ENCODE measurements at places on chromosomes 11 and 22.

GRCh38 chr11:44607319-44607962 is 42.0 kb downstream of the CD82 start:
- peak; percentile 55 for DNase-seq

GRCh38 chr11:75879737-75880136 is 64.7 kb downstream of the UVRAG start:
- DNase-seq, result no peak

DNA sequence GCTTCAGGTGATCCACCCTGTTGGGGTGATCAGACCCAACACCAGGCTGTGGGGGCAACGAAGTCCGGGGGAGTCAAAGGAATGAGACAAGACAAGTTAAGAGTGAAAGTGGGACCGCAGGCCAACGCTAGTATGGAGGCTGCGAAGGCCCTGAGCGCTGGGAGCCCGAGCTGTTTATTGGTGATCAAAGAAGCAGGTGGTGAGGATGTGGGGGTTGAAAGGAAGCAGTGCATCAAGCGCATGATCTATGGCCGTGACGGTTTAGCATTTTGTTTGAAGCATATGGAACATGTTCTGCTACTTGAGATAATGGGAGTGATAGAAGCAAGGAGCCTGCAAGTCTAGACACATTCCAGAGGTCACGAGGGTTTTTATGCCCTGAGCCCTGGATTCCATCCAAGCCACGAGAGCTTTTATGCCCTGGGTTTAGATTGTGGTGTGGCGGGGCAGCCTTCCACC is 49.5 kb downstream of the MCHR1 start:
- DNase-seq, result peak; percentile 65

GRCh38 chr11:46930089-46930488 is 6.5 kb upstream of the CSTPP1 start:
- DNase-seq, result no peak

DNA sequence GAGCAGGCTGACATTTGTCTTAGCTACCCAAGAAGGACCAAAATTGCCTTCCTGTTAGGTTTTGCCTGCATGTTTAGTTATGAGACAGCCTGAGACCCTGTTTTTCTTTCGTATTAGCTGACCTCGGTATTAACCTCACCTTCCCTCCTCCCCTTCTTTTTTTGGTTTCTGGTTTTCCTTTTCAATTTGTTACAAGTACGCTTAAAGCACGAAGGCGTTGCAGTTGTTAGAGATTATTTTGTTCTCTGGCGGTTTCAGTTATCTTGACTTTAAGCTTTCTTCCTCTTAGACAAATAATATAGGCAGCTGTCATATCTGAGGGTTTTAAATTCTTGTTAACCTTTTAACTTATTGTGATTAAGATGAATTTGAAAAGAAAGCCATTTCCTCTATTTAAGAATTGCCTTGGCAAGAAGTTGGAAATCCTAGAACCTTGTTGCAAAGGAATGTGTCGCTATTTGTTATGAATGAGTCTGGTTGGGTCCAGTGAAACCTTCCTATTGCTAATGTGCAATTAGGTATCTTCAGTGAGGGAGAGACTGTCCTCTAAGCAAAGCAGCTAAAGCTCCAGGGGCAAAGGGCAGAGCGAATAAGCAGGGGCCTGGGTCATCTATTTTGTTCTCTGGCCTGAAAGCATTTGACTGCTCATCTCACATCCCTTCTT is 45.7 kb downstream of the PACS1 start:
- peak; percentile 70 for DNase-seq

DNA sequence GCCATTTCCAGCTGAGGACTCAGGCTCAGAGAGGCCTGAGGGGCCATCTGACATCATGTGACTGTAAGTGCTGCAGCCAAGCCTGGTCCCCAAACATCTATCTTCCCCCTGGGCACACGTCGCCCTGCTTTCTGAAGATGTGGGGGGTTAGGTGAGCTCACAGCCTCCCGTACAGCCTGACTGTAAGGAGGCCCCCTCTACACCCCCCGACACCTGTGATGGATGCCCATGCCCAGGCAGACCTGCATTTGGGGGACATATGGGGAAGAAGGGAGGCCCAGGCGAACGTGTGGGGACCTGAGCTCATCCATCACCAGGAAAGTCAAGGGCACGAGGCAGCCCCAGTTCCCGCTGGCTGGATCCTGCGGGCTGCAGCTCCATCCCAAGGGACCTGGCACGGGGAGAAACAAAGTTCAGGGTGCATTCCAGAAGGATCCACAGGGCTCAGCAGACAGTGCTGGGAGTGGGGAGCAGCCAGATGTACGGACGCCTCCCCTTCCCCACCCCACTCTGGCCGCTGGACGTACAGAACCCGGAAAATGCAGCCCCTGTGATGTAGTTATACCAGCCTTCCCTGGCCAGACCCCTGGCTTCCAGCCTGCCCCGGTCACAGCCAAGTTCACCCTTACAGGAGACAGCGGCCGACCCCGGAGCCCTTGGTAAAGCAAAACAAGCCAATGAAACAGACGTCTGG is 1431.4 kb downstream of the BRD1 start:
- no peak for DNase-seq

DNA sequence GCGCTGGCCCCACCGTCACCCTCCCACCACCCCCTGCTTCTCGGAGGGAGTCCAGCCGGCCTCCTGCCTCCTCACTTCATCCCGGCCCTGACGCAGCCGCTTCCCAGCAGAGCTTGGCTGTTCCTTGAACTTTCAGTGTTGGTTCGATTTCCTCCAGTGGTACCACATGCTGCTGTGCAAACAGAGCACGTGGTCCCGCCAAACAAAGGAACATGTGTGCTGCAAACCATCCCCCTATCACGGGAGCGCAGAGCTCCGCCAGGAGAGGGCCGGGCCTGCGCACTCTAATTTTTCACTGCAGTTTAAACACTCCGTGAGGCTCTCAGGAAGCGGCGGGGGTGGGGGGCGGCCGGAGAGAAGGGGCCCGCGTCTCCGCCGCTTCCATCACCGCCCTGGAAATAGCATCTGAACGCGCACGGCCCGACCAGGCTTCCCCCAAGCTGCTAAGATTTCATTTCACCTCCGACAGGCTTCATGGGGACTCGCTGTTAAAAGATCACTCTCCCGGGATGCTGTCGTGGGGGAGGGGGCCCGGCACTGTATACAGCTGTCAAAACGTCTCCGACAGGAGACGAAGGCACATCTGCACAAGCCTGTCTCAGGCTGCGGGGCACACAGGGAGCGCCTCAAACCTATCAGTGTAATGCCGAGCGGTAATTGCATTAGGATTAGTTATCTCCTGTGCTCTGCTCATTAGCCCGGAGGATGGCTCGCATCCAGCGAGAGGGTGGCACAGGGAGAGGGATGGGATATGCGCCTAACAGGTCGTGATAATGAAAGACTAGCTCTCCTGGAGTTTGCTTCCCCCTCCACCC is 269.9 kb upstream of the SORL1-AS1 start:
- DNase-seq, result peak; percentile 7

DNA sequence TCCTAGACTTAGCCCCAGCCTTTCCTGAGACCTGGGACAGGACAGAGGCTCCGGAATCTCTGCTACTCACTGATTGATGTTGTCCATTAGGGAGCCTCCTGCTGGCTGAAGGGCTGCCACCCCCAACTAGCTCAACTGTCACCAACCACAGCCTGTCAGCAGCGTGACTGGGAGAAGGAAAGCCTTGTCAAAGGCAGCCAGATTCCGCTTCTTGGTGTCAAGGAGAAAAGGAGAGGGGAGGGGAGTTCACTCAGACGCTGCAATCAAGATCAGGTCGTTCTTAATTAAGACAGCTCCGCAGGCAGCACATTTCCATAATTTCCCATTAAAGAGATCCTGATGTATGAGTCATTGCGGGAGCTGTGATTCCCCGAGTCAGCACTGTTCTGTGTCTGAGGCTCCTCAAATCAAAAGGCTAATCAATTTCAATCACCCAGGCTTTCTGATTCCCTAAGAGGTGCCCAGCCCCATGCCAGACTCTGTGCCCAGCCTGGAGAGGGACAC is 152.8 kb upstream of the ZBED5 start:
- peak; percentile 35 for DNase-seq

DNA sequence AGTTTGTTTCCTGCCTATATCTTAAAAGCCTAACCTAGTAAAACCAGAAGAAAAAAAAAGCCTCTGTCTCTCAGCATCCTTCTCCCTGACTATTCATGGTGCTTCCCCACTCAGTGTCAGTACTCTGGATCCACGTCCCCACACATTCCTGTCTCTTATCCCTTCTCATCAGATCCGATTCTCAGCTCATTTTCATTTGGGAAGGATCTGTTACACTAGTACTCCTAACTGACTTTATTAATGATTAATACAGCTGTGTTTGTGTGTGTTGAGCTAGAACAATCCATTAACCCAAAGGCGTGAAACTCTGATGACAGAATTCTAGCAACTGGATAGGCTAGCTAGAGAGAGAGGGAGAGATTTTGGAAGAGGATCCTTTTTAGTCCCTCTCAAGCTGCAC is 1.5 kb downstream of the PRRG4 start:
- no peak for DNase-seq

DNA sequence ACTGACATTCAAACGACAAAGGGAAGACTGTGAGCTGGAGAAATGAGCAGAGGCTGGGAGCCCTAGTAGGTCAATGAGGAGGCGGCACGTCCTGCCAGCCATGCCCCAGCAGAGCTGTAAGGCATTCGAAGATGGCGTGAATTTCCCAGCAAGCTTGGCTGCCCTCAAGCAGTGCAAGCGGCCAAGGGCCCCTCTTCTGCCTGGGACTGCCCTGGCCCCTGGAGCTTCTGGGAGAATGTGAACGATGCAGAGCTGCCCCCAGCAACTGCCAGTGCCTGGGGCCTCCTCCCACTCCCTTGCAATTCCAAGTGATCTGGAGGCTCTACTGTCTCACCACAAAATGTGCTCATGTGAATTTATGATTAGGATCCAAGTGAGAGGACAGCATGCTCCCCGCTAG is 4.3 kb downstream of the PPM1F start:
- DNase-seq, result no peak

GRCh38 chr11:62889484-62890437 is 9.1 kb downstream of the SLC3A2 start:
- peak; percentile 52 for DNase-seq

GRCh38 chr22:39717099-39717498 is 146.5 kb downstream of the CACNA1I start:
- DNase-seq, result no peak

GRCh38 chr11:131371791-131372104 is 1.3 kb downstream of the NTM start:
- no peak for DNase-seq

DNA sequence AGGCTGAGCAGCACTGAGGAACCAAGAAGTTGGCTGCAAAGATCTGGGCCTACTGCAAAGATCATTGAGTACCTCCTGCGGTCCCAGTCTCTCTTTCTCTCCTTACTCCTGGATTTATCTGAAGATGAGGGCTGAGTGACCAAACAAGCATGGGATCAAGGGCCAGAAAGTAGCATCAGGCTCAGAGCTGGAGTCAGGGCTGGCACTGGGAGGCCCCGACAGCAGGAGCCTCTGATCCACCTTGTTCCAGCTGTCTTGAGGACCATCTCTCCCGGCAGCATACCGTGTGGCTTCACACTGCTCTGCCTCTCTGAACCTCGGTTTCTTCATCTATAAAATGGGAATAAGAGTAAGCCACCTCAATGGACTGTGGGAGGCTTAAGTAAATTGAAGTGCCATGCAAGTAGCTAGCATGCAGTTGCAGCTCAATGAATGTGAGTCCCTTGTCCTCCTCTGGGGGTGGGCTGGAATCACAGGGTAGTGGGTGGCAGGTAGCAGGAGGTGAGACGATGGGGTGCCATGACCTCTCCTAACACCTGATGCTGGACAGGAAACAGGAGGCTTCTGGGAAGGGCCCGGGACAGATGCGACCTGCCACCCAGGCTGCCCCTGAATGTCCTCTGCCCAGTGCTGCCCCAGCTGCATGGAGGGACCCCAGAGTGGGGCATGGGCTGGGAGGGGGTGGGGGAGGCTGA is 52.5 kb upstream of the PRDM11 start:
- DNase-seq, result no peak

DNA sequence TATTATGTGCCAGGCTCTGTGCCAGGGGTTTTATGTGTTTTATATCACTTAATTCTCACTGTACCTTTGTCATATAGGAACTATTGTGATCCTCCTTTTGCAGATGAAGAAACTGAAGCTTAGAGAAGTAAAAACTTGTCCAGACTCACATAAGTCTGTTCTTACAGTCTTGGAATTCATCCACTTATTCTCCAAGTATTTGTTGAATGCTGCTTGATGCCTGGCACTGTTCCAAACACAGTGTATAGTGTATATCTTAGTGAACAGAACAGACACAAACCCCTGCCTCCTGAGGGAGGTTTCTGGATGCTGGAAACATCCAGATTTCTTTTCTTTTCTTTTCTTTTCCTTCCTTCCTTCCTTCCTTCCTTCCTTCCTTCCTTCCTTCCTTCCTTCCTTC is 29.0 kb upstream of the FGF3 start:
- no peak for DNase-seq

- no peak for DNase-seq
Observed at GRCh38 chr22:25766418-25766817, 24.4 kb downstream of the MYO18B start.

- no peak for DNase-seq
Observed at GRCh38 chr11:95302211-95302610, 71.2 kb upstream of the SESN3 start.

- DNase-seq, result no peak
Observed at GRCh38 chr11:102527684-102528083, 2.9 kb downstream of the MMP7 start.

DNA sequence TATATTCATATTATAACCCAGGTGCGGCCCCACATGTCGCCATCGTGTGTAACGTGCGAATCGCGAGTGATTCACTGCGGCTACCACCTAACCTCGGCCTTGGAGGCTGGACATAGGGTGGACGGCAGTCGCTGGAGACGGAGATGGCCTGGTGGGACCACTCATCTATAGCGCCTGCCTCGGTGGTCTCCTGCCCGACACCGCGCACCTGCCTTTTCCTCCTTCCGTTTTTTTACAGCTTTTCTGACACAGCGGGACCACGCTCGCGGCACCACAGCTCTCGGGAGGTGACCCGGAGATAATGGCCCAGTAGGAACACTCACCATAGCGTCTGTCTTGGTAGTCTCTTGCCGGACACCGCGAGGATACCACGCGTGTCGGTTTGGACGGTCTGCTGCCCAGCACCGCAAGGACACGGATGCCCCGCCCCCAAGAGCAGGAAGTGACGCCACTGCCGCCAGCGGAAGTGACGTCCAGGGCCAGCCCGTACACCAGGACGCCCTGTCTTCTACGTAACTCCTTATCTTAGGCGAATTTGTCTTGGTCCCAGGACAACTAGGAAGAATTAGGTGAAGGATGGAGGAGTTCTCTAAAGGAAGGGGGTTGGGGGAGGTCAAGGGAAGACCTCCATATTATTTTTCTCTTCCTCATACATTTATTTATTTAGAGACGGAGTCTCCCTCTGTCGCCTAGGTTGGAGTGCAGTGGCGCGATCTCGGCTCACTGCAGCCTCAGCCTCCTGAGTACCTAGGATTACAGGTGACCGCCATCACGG is 6.4 kb downstream of the SNU13 start:
- peak; percentile 87 for DNase-seq

- DNase-seq, result no peak
Observed at GRCh38 chr11:2130881-2131352, 8.3 kb downstream of the IGF2 start.
